ENCODE measurements at places on chromosomes 12 and 14.

DNA sequence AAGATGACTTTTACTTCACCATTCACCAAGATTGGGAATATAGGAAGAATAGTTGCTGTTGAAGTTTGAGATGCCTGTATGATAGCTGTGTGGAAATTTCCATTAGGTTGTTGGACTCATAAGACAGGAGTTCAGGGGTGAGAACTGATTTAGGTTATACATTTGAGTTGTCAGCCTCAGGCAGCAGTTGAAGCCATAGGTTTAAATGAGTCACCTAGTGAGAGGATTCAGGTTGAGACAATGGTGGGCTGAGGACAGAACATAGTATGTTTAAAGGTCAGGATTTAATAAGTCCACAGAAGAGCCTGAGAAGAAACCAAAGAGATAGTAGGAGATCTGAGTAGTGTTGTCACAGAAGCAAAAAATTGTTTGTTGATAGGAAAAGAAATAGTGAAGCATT is 63.6 kb upstream of the MON2 start:
- DNase-seq = no peak

- DNase-seq = no peak
Measured at GRCh38 chr12:46206471-46206870, 62.4 kb downstream of the SLC38A1 start.

- DNase-seq = no peak
Measured at GRCh38 chr12:124569375-124570148, 2.1 kb upstream of the NCOR2 start.

GRCh38 chr14:22997676-22998323 is 12.1 kb downstream of the C14orf93 start:
- DNase-seq = no peak

- no peak for DNase-seq
Measured at GRCh38 chr12:89960607-89961394, 252.2 kb upstream of the ATP2B1 start.

DNA sequence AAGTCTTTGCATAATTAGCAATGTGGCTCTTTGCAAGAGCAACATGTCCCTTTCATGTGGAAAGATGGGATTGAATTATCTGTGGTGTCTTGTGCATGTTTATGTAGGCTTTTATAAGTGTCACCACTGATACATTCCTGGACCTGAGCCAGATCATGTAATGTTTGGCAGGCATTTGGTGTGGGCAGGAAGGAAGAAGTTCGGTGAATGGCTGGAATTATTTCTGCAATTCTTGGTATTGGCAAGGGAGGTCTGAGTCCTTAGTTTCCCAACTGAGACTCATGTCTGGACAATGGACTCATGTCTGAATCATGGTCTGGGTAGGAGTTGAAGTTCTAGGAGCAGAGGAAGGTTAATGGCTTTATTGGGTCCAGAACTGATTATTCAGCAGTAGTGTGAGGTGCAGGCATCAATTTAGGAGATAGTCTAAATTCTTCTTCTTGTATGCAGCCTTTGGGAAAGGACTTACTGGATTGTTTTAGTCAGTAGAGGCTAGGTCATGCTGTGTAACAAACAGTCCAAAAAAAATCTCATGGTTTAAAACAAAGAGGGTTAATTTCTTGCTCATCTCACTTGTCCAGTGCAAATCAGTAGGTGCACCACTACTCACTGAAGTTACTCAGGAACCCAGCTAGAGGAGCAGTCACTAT is 186.5 kb upstream of the LHX5 start:
- DNase-seq = no peak

GRCh38 chr12:3680919-3681594 is 71.9 kb downstream of the CRACR2A start:
- no peak for DNase-seq

- DNase-seq = peak; percentile 81
Measured at GRCh38 chr12:9751204-9752144, 9.2 kb downstream of the CD69 start.
